Fibroblast of the aortic adventitia (primary cell): ENCODE measurements at places on chromosomes 2 and 18. TPM values are rescaled to one million over a fixed set of nuclear protein-coding genes. Genes with fewer than 3 reads are reported as not detected.

- DNase-seq: no peak
Measured at GRCh38 chr18:9835113-9835755, 50.5 kb upstream of the TXNDC2 start.

DNA sequence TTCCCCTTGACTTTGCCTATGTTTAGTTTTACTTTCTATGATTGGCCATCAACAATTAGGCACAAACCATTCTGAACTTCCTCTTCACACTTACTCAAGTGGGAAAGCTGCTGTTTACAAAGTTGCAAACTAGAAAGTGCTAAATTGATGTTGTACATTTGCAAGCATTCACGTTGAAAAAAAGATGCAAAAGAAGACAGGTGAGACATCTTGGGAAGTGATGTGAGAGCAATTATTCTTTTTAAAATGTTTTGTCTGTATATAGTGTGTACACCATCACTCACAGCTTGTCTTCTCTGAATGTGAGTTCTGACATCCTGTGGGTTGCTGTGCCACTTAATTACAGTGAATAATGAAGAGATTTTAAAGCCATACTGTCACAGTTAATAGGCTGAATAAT is 874.1 kb upstream of the LRATD1 start:
- DNase-seq: no peak

- DNase-seq: peak; percentile 94
Measured at GRCh38 chr2:69917852-69918251, 2.9 kb downstream of the MXD1 start.

- peak; percentile 52 for DNase-seq
Measured at GRCh38 chr2:85288244-85288725, 39.5 kb downstream of the TGOLN2 start.

GRCh38 chr2:100944617-100945432 is 57.3 kb upstream of the RPL31 start:
- DNase-seq: no peak

GRCh38 chr2:241775223-241776177 is 1.1 kb upstream of the GAL3ST2 start:
- DNase-seq: no peak

DNA sequence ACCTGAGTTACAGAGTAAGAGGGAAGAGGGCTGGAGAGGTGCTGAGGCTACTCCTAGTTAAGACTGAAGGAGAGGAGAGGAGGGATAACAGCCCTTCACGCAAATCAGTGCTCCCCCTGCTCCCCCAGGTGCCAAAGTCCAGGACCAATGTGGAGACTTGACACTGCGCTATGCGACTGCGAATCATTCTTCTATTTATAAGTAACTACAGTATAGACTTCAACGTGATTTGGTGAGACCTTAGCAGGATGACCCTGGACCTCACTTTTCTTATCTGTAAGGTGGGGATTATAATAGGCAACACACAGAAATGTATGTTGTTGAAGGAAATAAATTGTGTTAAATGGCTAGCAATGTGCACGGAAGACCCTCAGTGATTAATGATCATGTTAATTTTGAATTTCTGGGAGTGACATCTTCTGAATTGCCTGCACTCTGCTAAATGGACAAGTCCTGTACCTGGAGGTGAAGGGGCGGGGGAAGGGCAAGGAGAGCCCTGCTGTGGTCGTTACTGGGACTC is 11.0 kb downstream of the EN1 start:
- DNase-seq: no peak

- DNase-seq: no peak
Measured at GRCh38 chr2:67854798-67855197, 208.0 kb downstream of the C1D start.

DNA sequence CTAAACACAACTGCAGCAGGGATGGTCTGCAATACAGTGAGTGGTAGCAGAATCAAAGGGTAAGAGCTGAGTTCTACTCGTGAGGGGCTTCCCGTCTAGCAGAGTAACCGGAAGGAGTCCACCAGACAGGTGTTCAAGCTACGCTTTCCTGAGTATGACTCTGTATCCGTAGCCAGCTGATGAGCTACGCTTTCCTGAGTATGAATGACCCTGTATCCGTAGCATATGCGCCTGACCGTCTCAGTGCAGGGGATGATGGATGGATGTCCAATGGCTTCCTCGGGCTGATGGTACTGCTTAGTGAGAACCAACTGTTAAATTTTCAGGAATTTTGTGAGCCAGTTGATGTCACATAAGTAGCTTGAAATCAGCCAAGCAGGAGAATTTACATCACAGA is 244.1 kb upstream of the MYT1L start:
- no peak for DNase-seq

DNA sequence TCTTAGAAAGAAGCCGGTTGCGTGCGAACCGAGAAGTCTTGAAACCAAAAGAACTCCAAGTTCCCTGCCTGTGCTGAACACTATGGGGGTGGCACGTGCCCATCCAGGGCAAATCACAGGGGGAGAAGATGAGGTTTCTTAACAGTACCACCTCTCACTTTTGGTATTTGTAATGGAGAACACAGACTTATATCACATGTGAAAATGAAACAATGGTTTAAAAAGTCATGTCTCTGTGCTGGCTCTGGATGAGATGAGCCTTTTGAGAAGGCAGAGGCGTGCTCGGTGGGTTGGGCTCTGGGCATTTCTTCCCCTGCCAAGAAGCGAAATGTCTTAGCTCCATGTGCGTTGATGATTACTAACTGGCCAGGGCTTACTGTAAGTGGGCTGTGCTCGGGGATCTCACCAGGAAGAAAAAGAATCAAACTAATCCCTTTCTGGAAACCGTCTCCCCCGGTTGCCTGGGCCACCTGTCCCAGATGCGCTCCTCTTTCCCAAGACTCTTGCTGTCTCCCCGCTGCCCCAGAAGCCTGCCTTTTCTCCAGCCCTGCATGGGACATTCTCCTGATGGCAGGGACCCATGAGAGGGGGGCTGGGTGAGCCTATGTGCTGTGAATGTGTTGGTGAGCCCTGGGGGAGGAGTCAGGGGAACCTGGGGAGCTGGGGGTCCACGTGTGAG is 252.9 kb downstream of the PRKCE start:
- peak; percentile 74 for DNase-seq

DNA sequence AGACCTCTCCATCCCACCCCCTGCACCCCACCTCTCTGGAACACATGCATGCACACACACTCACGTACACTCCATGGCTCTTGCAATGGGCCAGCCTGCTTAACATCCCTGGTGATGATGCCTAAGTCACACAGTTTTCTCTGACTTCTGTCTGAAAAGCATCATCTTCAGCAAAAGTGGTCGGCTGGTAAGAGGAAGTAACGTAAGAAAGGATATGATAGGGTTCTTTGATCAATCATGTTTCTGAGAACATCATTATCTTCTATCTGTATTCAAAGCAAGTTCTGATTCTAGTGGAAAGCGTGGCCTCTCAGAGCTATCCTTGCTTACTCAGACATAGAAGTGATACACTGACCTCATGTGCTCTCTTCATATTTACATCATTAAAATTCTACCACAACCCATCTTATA is 11.4 kb upstream of the NDUFV2 start:
- DNase-seq: no peak

- peak; percentile 69 for DNase-seq
Measured at GRCh38 chr18:21656402-21656801, 44.3 kb downstream of the SNRPD1 start.

DNA sequence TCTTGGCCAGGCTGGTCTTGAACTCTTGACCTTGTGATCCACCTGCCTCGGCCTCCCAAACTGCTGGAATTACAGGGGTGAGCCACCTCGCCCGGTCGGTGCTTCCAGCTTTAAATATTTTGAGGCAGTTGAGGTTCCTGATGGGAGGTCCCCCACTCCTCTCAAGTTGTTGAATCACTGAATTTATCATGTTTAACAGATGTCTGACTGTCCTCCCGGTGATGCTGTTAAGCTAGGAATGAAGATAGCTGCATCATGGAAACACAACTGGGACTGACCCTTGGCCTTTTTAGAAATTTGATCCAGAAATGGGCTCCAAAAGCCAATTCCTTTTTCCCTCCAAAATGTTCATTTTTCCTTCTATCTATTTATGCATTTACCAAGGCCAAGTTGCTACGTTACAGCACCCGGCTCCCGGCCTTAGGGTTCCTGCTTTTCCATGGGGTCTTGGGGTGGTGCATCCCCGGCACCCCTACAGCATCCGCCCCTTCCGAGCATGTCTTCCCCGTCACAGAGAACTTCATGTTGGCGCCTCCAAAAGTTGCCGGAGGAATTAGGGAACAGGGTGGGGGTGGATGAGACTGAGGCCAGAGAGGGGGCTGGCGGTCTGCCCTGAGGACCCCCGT is 43.9 kb downstream of the PAX8 start:
- no peak for DNase-seq

DNA sequence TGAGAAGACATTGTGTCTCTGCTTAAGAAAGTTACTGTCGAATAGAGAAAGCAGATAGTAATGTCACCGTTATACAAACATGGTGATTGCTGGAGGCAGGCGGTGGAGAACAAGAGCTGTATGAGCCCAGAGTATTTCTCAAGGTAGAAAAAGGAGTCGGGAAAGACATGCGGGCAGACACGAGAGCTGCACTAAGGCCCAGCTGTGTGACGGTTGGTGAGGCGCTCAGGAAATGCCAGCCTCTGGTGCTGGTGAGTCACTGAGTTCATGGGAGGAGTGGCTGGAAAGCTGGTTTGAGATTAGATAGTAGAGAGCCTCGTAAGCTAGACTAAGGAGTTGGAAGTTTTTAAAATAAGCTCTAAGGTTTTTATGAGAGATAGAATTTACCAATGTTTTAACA is 390.9 kb upstream of the TRIB2 start:
- peak; percentile 41 for DNase-seq

DNA sequence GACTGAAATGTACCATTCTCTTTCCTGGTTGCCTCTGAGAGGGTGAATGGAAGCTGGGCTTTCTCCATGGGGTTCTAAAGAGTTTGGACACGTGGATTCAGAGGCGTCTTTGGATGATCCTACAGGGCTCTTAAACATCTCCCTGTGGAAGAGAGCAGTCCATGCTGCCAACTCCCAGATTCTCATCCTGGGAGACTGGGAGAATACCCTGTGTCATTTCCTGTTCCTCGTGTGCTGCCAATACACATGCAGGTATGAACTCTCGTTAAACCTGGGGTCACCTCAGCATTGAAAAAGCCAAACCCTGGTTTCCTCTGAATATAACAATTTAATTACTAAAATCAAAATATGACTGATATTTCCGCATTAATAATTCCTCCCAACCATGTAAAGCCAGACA is 73.3 kb upstream of the NT5C1B start:
- no peak for DNase-seq

DNA sequence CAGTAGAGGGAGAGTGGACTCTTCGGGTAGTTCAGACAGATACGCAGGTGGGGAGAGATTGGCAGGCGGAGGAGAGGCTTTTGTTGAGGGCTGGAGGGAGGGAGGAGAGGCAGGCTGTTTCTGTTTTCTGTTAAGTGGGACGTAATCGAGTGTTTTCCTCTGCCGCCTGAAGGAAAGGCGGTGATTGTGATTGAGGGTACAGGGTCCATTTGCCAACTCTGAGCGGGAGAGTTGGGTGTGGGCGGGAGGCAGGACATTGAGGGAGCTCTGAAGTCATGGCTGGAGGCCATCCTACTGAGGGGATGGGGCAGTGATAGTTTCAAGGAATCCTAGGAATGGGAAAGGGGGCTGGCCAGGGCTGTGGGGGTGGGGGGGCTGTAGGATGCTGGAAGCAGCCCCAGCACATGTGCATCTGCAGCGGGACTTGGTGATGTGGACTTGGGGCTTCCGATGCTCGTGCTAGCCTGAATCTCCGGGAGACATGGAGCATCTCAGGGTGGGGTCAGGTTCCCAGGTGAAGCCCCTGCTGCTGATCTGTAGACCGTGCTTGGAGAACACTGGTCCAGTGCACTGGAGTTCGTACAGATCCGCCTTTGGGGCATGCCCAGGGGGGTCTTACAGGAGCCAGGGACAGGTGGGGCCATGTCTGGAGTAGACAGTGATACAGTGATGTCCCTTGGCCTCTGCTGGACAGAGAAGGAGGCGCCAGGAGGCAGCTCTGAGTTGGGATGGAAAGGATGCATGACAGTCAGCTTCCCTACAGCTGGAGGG is 167.5 kb downstream of the AGAP1 start:
- no peak for DNase-seq

The RFX8 gene
- total RNA-seq: 5.3 and 24.1 TPM in 2 replicates

The TMEM198 gene
- total RNA-seq: 1.1 and 2.8 TPM in 2 replicates

The EVX2 gene
- not detected in 2 replicates for total RNA-seq

The DSEL gene
- 18.5 and 108 TPM in 2 replicates for total RNA-seq
